ENCODE measurements at places on chromosomes 3 and 15. TPM values are rescaled to one million over a fixed set of nuclear protein-coding genes. Genes with fewer than 3 reads are reported as not detected.

DNA sequence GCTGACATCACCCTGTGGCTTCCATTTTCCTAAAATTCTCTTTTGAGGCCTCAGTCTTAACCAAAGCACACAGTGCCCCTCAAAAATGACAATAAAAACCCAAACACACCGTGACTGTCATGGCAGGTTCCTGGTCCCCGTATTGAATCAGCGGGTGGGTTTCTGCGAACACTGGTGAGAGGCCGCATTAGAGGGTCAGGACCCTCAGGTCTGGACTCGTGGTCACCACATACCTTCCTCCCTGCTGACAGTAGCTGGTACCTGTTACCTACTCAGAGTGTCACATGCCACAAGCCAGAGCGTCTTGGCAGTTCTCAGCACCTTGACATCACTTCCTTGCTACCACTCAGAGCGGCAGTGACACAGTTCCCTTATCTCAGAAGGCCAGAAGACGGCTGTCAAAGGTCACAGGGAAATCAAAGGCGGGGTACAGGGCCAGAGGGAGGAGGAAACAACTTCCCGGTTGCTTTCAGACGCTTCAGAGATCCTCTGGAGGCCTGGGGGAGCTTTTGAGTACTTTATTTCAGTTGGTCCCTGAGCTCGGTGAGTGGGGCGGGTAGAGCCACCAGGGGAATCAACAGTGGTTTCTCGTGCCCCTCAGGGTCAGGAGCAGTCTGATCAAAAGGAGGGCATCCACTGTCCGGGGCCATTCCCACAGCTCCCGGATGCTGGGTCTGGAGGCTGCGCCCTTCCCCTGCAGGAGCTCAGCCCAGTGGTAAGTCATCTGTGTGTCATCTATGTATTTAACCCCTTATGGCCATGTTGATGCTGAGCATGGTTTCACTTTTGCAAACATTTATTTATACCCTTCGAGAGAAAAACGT lies at the start of the genes CCR5AS and CCRL2:
Gene CCR5AS, minus strand, starts transcription at position 279 of the 824 bp plus-strand sequence.
Gene CCRL2, plus strand, starts transcription at position 472 of the 824 bp plus-strand sequence. CDS start 821 bp downstream, outside the sequence.
- peak; percentile 83 for DNase-seq

GRCh38 chr3:151091685-151092345 lies 6.4 kb downstream of the MED12L start:
- no peak for DNase-seq

GRCh38 chr15:33844597-33844996 lies 123.7 kb upstream of the CHRM5 start:
- DNase-seq: no peak

GRCh38 chr3:11076711-11077110 lies 77.6 kb upstream of the HRH1 start:
- no peak for DNase-seq

- no peak for DNase-seq
Measured at GRCh38 chr15:94670438-94671034, 439.2 kb downstream of the MCTP2 start.

DNA sequence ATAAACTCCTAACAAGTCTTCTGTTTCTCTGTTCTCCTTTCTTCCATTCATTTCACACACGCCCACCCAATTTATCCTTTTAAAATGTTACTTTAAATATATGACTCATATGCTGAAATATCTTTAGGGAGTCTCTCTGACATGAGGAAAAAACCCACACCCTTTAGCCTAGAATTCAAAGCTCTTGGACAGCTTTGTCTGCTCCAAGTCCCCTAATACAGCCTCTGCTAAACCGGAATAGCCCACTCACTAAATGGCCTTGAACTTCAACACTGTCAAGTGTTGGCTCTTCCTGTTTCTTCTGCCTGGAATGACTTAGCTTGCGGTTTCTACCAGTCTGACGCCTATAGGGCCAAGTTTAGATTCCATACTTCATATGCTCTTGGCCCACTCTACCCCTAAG lies 3.3 kb upstream of the CD96 start:
- DNase-seq: no peak

DNA sequence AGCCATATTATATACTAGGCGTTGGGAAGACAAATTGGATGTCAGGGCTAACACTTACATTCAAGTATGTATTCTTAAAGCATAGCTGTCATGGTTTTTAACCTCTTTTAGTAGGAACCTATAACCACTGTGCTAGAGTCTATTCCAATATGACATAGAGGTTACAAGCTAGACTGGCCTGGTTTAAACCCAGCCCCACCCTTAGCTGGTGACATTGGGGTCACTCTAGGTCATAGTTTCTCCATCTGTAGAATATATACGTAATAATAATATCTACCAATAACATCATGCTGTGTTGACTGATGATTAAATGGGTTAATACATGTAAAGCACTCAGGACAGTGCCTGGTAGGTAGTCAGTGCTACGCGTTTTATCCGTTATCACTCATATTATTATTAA lies 16.7 kb downstream of the NRROS start:
- DNase-seq: no peak

DNA sequence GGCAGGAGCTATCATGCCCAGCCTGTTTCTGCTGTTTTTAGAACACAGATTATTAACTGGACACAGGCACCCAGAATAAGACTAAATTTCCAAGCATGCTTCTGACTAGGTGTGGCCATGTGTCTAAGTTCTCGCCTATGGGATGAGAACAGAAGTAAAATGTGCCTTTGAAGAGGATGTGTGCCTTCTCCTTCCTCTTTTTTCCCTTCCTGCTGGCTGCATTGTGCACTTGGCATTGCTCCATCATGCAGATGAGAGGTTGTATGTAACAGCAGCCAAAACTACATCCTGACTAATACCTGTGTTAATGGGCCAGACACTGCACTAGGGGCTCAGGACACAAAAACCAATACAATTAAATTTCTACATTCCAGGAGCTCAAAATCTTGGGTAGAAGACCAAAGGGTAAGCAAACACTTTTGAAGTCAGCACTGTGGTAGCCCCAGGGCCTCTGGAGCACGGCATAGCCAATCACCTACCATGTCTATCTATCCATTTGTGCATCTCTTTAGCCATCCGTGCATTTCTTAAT lies 40.9 kb upstream of the RNU6-1 start:
- no peak for DNase-seq

DNA sequence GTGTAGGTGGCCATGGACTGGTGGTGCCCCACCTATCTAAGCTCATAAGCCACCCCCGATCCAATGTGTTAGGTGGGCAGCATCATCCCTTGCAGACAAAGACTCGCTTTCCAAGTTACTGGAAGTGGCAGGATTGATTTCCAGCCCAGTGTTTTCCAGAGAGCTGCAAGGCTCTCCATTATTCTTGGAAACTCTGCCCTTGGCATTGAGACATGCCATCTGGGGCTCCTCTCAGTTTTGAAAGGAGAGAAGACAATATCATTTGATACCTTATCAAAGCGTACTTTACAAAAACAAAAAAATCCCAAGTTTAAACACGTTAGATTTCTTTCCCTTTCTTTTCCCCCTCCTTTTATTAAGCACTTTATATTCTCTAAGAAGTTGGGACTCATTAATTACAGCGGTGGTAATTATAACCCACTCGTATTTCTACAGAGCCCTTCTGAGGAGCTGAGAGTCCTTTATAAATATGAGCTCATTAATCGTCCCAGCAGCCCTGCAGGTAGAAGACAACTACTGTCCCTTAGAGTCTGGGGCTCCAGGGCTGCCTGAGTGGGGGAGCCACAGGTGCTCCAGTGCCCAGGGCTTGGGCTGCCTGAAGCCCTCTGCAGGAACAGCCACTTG lies 226.1 kb downstream of the TLE3 start:
- DNase-seq: no peak

GRCh38 chr15:94324117-94324826 lies 92.9 kb downstream of the MCTP2 start:
- DNase-seq: peak; percentile 62

SLC12A1 gene
- 0.13 TPM for polyA plus RNA-seq

WNT5A gene
- polyA plus RNA-seq: 0.53 TPM

DNA sequence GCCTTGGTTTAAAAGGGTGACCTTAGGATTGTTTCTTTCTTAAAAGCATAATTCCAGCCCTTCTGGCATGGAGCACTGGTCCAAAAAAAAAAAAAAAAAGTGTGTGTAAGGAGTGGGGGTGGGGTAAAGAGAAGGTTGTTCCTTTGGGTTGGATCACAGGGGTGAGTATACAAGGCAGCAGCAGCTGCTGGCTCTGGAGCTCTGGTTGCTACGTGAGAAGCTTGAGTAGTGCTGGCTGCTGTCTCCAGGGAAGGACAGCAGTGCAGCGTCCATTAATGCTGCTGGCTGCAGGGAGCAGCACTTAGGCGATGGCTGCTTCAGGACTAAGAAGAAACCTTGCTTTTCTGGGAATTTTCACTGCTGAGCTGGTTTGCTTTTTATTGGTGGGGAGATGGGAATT lies 2.3 kb downstream of the SETD5 start:
- peak; percentile 45 for DNase-seq

- no peak for DNase-seq
Measured at GRCh38 chr15:43095243-43095642, 10.6 kb downstream of the UBR1 start.

DNA sequence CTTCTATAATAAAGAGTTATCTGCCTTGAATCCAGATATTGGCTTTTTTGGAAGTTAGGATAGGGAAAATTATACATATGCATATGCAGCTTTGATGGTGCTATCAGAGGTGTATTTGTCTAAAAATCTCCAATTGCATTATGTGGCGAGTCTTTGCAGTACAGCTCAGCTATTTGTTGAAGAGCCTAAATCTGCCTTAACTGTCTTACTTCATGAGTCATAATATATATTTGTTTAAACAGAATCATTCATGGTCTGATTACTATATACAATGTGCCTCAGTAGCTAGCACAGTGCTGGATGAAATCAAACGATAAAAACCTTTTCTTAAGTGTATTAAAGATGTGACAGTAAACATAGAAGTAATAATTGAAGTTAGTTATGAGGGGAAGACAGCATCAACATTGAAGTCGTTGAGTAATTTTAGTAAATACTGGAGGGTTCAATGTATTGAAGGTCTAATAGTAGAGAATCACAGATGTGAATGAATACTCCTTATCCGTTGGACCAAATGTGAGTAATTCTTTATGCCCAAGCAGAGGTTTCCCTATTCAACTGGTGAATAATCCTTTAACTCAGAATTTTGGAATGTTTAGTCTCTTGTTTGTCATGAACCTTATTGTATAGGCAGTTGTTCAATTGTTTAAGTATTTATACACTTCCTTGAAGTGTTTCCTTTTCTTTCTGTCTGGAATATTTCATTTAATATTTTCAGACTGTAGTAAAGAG lies 74.8 kb upstream of the NAALADL2 start:
- DNase-seq: no peak

GRCh38 chr3:69791919-69792399 lies 52.7 kb downstream of the MITF start:
- DNase-seq: no peak

GRCh38 chr15:66628976-66629723 lies 63.4 kb upstream of the LCTL start:
- peak; percentile 68 for DNase-seq

ST8SIA2 gene
- not detected for polyA plus RNA-seq

- DNase-seq: no peak
Measured at GRCh38 chr3:184262764-184263179, 1.4 kb upstream of the CAMK2N2 start.

TMEM40 gene
- polyA plus RNA-seq: 0.57 TPM

DNA sequence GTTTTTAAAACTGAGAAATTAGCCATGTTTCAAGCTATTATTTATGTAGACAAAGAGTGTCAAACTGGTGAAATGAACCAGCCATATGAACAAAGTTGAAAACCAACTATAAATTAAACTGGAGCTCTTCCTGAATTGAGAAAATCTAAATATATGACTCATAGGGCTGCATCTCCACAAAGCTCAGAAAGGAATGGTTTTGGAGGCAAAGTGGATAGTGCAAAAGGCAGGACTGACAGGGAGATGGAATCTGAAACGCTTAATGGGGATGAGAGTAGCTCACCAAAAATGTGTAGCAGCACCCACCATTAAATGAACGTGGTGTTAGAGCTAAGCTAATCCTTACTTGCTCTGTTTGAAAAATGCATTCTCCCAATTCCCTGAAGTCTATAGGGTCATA lies 1066.0 kb downstream of the AGBL1 start:
- no peak for DNase-seq

DNA sequence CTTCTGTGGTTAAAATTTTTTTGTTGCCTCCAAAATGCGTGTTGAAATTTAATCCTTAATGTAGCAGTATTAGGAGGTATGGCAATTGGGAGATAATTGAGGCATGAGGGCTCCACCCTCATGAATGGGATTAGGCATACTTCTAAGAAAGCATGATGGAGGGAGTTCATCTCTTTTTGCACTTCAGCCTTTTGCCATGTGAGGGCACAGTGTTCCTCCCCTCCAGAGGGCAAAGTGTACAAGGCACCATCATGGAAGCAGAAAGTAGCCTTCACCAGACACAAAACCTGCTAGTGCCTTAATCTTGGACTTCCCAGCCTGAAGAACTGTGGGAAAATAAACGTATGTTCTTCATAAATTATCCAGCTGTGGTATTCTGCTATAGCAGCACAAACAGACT lies 429.5 kb downstream of the ZIC1 start:
- DNase-seq: no peak

GRCh38 chr3:62571916-62572315 lies 198.6 kb upstream of the FEZF2 start:
- no peak for DNase-seq

DNA sequence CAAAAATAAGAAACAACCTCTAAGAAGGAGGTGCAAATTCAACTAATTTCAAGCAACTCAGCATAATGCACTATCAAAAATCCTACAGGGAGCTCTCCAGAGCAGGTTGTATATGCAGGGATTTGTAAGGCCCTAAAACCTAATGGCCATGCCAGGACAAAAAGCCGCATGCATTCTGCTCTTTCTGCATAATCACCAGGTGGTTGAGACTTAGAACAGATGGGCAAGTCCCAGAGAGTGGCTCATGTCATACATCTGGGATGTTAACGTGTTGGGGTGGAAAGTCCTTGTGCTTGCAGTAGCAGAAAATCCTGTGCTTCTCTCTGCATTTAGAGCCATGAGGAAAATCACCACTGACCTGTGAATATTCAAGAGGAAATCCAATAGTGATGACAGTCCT lies 1002.9 kb downstream of the AGBL1 start:
- no peak for DNase-seq

NR2E3 gene
- not detected for polyA plus RNA-seq

DNA sequence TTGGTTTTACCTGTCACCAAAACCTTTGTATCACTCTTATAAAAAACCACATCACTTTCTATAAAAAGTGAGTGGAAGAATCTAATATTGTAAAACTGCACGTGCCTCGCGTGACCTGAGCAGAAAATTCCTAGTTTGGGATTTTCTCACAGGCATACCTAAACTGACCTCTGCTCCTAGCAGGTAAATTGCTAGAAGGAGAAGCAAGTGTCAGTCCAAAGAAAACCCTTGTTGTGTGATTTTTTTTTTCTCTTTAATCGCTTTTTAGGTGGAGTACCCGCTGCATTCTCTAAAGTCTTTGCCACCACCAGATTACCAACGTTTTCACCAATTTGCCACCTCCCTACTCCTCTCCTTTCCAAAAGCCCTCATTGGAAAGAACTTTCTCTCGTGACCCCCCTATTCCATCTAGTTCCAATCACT lies 534 bp upstream of the UBE2E1 start:
- no peak for DNase-seq

DNA sequence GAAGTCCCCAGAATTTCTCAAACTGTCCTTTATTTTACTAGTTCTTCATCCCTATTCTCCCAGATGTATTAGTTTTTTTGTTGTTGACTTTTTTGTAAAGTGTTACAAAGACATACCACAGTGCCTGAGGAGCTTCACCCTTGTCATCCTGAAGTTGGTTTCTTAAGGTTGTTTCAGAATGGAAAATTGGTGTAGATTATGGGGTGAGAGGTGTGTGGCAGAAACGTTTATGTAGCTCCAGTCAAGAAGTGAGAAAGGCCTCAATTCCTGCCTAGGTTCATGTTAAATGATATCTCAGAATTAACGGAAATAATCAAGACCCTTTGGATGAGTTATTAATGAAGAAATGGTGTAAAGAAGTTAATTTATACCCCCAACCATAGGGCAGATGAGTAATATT lies 6.8 kb downstream of the EDEM1 start:
- no peak for DNase-seq

GOLGA6L10 gene
- 0.67 TPM for polyA plus RNA-seq
